ENCODE measurements at places on chromosomes 6 and 20.

DNA sequence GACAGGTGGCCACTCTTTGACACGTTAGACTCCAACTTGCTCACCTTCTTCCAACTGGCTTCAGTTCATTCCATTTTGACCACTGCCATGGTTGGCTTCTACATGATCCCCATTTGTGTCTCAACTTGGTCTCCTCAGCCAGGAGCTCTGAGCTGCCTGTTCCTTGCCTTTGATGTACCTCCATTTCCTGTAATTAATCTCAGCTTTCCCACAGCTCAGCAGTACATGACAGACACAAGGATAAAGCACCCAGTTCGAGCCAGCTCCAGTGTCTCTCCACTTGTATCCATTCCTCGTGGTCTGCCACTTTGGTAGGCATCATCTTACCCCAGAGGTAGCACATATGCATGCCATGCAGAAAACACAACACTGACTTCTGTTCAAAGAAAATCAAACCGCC lies 161.0 kb downstream of the TSHZ2 start:
- no peak for DNase-seq

- no peak for DNase-seq
These were observed 197.5 kb downstream of the SOX4 start for GRCh38 chr6:21791056-21791455.

- peak; percentile 57 for DNase-seq
These were observed 114.7 kb upstream of the BACH2 start for GRCh38 chr6:90411292-90411781.

GRCh38 chr20:8601542-8601912 lies 467.4 kb upstream of the PLCB4 start:
- DNase-seq, result no peak

GRCh38 chr6:2449572-2449940 lies 204.2 kb upstream of the GMDS start:
- no peak for DNase-seq

DNA sequence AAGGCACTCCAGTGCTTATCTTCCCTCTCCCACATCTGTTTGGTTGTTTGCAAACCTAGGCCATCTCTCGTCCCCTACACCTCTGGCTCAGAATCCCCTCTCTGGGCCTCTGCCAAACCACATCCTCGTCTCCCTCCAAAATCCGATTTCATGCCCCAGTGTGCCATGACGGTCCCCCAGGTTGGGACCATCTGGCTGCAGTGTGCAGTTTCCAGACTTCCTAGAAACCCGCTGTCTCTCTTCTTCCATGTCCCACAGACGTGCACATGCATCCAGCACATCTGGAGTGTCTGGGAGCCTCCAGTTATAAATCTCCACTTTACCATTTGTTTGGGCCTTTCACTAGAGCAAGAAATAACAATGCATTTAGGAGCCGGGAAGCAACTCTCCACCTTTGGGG lies 316.2 kb downstream of the KIF16B start:
- no peak for DNase-seq

- DNase-seq, result no peak
These were observed 94.6 kb upstream of the INSM1 start for GRCh38 chr20:20273286-20273685.

DNA sequence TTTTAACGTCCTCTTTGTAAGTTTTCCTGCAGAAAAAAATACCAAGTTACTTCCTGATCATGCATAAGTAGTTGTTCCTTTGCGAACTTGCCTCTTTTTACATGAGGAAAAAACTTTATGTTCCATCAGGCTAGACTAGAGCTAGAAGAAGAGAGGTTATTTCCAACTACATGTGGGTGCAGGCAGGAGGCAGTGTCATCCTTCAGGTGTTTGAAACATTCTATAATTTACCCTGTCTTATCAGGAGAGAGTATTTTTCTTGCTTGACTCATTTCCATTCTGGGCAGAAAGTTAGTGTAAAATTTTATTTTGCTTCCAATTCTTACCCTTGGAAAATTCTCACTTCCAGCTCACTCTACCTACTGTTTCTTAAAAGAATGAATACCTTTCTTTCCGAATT lies 28.5 kb upstream of the EPHA7 start:
- no peak for DNase-seq

DNA sequence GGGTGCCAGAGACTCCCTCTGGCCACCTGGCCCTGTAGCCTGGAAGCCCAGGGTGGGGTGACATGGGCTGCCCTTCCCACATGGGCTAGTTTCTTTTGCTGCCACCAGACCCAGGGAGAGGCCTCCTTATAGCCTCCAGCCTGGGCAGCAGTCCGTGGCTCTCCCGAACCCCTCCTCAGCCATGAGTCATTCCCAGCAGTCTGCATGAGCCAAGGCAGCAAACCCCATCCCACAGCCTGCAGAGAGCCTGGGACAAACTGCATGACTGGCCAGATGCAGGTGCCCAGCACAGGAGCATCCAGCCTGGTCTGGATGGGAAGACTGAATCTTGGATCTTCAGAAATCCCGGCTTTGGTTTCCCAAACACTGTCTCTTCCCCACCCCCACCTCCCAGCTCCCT lies 75.7 kb downstream of the MRPL14 start:
- DNase-seq, result no peak

- no peak for DNase-seq
These were observed 25.3 kb upstream of the MTHFD1L start for GRCh38 chr6:150840185-150840584.

DNA sequence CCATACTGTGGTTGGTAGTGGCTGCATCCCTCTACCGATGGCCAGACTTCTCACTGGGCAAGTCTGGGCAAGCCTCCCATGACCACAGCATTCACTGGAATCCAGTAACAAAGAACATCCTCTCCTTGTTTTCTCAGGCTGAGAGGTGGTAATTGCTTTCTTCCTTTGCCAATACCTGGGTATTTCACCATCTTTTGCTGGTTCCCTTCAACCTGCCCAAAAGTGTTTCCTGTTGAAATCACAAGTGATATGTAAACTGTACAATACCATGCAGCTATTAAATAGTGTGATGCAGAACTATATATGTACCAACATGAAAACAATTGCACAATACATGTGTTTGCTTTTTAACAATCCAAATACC lies at the start of gene PTCHD4:
Gene PTCHD4, minus strand, starts transcription at position 55 of the 364 bp plus-strand sequence. CDS start 42,240 bp downstream, outside the sequence.
- DNase-seq, result no peak

- DNase-seq, result no peak
These were observed 5.7 kb upstream of the PLN start for GRCh38 chr6:118542184-118542952.

- no peak for DNase-seq
These were observed 98.6 kb downstream of the DACT2 start for GRCh38 chr6:168221000-168221399.

DNA sequence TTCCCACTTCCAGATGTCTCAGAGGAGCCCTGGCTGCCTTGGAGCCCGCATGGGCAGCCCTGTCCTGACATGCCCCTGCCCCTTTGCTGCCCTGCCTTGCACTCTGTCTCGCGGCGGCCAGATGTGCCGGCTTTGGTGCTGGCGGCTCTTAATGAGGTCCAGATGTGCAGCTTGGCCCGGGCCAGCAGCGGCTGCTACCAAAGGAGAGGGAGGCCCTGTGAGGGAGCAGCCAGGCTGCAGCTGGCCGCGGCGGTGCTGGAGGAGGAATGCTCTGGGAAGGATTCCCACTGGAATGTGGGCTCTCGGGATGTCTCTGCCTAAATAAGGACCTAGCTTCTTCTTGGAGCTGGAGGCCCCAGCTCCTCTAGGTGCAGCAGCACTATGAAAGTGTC lies 72.4 kb downstream of the FGD2 start:
- no peak for DNase-seq

GRCh38 chr20:32661820-32662528 lies 11.8 kb downstream of the C20orf203 start:
- DNase-seq, result no peak

- no peak for DNase-seq
These were observed 223.4 kb upstream of the FOXQ1 start for GRCh38 chr6:1088492-1089001.

DNA sequence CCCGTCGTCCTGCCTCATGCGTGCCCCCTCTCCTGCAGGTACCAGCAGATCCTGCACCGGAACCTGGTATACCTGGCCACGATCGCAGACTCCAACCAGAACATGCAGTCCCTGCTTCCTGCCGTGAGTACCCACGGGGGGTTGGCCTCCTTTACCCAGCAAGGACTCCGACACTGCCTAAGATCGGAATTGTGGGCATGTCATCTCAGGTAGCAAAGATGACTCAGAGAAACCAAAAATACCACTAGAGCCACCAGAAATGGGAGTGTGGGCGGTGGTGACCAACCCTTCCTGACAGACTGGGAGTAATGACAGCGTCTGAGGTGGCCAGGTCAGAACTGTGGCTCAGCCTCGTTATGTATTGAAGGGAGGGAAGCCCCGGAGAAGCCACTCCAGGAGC lies 16.3 kb downstream of the SS18L1 start:
- DNase-seq, result peak; percentile 59

DNA sequence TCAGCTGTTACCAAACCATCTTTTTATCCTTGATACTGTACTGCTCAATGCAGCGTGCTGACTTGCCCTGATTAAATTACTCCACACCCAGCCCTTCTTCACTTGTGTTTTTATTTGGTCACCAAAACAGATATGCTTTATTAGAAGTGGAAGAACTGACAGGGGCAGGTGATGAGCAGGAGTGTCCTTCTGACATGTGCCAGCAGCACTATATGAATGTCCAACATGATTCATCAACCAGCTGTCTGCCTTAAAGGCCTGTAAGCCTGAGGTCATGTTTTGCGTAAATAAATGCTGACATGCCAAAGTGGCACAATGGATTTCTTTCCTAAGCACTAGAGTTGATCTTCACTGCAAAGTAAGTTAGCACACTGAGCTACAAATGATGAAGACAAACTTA lies 15.4 kb downstream of the POPDC3 start:
- no peak for DNase-seq

DNA sequence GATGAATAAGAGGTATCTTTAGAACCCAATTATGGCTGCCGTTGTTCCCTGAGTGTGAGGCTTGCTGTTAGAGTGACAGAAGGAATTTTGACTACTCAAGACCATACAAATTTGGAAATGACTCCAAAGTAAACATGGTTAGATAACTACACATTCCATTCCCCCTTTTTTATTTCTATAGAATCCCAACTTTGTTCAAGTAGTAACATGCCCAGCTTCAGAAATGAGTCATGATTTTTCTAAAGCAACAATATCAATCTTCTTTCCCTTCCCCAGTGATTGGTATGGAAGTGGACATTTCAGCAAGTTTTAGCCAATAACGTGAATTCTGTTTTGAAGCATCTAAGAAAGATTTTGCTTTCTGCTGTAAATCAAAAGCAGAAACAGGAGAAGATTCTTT lies 37.8 kb downstream of the HCRTR2 start:
- no peak for DNase-seq

DNA sequence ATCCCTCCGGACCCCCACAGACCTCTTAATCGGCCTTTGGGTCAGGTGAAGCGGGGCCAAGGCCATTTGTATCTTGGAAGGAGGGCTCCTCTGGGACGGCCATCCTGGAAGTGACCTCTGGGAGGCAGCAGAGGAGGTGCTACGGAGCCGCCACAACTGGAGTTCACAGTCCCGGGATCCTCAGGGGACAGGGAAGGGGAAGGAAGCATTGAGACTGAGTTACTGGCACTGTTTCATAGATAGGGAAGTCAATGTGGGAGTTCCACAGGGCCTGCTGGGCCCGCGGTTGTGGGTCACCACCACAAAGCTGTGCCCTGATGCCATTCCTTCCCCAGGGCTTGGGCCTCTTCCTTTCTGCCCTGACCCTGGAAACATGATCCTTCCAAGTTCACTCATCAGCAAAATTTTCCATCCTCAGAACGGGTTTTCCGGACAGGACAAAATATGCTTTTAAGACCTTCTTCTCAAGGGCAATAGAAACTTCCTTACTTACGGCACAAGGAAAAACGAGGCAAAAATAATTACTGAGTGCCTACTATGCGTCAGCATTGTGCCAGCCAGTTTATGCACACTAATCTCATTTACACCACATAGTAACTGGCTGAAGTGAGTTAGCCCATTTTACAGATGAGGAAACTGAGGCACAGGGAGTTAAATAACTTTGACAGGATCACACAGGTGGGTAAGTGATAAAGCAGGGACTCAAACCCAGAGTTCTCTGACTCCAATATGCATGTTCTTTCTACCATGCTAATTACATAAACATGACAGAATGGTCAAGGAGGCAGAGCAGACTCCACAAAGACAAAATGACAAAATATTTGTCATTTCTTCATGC lies 143.8 kb downstream of the UNC5CL start:
- no peak for DNase-seq

DNA sequence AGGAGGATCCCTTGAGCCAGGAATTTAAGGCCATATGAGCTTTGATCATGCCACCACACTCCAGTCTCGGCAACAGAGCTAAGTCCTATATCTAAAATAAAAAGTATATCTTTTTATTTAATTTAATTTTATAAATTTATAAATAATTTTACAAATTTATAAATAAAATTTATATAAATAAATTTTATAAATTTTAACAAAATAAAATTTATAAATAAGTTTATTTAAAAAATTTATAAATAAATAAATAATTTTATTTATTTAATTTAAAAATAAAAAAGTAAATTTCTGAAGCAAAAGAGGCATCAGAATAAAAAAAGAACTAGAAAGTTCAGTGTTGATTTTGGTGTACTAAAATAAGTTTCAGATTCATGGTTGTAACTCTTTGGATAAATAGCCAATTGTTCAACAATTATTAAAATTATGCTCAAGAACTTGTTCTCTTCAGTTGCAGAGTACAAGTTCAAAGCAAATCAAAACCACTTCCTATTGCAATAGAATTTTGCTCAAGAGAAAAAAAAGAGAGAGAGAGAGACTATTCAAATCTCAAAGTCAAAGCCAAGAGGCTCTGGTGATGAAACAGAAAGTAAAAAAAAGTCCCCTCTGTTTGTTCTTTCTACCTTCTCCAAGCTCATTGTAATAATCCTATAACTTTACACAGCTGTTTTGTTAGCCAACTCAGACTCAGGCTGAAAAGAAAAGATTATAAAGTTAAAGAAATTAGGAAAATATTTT lies 547.5 kb upstream of the ADGRB3 start:
- DNase-seq, result no peak

- no peak for DNase-seq
These were observed 563.3 kb upstream of the MAP3K7 start for GRCh38 chr6:91149956-91150705.

DNA sequence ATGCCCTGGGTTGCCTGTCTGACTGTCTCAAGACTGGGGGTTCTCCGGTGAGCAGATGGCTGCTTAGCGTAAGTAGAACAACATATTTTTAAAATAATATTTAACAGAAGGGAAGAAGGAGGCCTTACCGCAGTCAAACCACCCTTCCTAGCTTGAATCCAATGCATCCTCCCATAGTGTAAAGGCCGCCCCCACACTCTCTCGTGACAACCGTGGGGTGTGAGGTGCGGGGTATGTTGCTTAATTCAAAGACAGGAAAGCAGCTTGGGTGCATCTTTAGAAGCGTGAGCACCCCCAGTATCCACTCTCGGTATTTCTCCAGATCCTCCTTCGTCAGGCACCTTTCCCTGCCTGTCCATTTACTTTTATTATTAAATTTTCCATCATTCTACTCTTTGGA lies 501.2 kb upstream of the CDH4 start:
- no peak for DNase-seq

GRCh38 chr6:160116411-160116810 lies 5.2 kb upstream of the SLC22A1 start:
- no peak for DNase-seq

GRCh38 chr20:17624551-17625245 lies 54.8 kb downstream of the DSTN start:
- DNase-seq, result peak; percentile 25

GRCh38 chr6:98946879-98947410 lies 801 bp downstream of the FBXL4 start:
- peak; percentile 47 for DNase-seq

Measured in activated CD4-positive, CD25-positive, alpha-beta regulatory T cell treated with anti-CD3 and anti-CD28 coated beads, Interleukin-2, amount 50 U/mL, for 72 hours (primary cell).